ENCODE measurements at places on chromosomes 13 and 19.

- no peak for DNase-seq
These were observed 493.3 kb downstream of the COG6 start for GRCh38 chr13:40148742-40149141.

GRCh38 chr13:106523576-106523975 is 11.9 kb downstream of the EFNB2 start:
- DNase-seq: no peak

- DNase-seq: no peak
These were observed 85.6 kb downstream of the GNG7 start for GRCh38 chr19:2616741-2617392.

- DNase-seq: no peak
These were observed 14.4 kb downstream of the SIAH3 start for GRCh38 chr13:45837111-45837510.

DNA sequence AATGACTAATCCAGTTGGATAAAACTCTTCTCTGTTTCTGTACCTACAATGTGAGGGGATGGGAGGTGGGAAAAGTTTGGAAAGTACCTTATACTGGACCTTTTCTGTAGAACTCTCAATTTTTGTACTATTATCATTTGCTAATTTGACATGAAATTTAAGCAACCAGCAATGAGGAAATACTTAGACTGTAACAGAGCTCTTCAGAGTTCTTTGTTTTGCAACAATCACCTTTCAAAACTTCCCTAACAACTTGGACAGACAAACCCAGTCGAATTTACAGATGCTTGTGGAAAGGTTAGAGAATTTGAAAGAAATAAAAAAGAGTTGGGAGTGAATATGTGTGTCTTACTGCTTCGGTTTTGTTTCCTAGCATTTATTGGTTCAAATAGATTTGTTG is 16.8 kb downstream of the KBTBD7 start:
- DNase-seq: no peak

GRCh38 chr13:100338275-100338674 is 249.4 kb downstream of the PCCA start:
- DNase-seq: no peak

DNA sequence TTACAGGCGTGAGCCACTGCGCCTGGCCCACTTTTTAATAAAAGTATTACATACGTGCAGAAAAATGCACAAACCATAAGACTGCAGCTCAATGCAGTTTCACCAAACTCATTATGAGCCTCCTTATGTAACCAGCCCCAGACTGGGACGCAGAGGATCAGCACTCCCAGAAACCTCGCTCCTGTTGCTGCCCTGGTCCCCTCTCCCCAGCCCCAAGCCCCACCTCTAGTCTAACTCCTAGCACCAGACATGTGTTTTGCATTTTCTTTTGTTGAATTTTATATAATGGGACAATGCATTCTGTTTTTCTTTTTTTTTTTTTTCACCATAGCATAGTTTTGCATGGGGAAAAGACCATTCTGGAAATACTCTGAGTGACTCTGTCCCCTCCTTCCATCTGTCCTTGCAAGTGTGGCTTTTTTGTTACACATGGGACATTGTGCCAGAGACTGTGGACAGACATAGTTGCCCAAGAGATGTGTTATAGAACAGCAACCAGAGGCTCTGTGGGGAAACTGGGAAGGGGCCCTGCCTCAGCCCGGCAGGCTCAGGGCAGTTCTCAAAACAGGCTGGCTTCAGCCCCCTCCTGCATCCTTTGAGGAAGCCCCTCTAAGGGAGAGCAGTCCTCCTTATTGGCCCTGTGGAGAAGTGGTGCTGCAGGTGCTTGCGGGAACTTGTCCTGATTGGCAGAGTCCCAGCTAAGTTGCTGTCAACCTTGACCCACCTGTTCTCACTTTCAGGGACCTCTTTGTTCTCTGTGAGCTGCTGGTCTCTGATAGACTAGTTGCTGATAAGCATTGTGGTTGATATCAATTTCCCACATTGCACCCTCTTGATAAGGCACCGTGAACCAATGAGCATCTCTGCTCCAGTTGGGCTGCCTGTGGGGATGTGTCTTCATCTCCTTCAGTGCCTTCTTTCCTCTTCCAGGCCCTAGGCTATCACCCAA is 13.8 kb upstream of the OLFM4 start:
- no peak for DNase-seq

GRCh38 chr13:109918179-109918711 is 131.9 kb upstream of the IRS2 start:
- no peak for DNase-seq

GRCh38 chr19:2048959-2049740 is 1.9 kb downstream of the MKNK2 start:
- DNase-seq: no peak

GRCh38 chr13:71240911-71241310 is 626.1 kb downstream of the DACH1 start:
- DNase-seq: no peak

- DNase-seq: no peak
These were observed 11.9 kb downstream of the SACS start for GRCh38 chr13:23421596-23421995.

- DNase-seq: no peak
These were observed 10.4 kb downstream of the LILRB4 start for GRCh38 chr19:54673222-54673621.

DNA sequence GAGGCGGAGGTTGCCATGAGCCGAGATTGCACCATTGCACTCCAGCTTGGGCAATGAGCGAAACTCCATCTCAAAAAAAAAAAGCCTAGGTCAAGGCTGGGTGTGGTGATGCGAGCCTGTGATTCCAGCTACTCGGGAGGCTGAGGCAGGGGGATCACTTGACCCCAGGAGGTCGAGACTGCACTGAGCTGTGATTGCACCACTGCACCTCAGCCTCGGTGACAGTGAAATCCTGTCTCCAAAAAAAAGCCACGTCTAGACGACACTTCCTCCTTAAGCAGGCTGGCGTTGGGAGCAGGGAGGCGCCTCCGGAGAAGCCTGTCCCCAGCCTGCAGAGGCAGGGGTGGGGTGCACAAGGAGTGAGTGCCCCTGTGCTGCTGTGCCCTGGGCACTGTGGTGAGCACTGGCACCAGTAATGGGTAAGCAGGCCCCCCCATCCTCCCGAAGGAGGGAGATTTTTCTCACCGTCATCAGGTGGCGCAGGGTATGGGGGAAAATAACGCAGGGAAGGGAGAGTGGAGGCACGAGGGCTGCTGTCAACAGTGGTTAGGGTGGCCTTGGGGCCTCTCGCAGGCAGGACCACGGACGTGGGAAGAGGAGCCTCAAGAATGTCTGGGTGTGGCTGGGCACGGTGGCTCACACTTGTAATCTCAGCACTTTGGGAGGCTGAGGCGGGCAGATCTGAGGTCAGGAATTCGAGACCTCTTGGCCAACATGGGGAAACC is 706 bp downstream of the P2RY11 start:
- DNase-seq: no peak

- no peak for DNase-seq
These were observed 108.6 kb downstream of the ELF1 start for GRCh38 chr13:40910324-40911050.

DNA sequence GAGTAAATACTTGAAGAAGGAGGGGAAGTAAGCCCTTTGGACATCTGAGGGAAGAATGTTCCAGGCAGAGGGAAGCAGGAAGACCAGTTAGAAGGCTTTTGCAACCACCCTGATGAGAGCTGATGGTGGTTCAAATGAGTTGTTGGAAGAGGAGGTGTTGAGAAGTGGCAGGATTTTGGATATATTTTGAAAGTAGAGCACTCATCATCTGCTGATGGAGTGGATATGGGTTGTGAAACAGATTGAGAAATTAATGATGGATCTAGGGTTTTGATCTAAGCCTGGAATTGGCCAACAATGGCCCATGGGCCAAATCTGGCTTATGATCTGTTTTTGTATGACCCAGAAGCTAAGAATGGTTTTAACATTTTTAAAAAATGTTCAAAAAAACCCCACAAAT is 230.7 kb downstream of the NDFIP2 start:
- DNase-seq: no peak

- DNase-seq: no peak
These were observed 21.6 kb upstream of the URAD start for GRCh38 chr13:28010046-28010445.

DNA sequence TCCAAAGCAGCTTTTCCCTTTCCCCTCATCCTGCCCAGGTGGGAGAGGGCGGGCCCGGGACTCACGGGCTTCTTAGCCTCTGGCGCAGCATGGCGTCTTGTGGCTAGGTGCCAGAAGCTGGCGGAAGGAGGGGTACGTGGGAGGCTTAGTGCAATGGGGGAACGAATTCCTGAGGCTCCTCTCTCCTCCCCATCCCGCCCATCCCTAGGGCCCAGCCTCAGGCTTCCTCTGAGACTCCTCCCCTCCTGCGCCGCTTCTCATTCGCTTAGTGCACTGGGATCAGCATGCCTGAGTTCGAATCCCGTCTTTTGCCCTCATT is 297.8 kb downstream of the ZNF536 start:
- no peak for DNase-seq

- DNase-seq: no peak
These were observed 1615.4 kb downstream of the EFNB2 start for GRCh38 chr13:104920091-104920490.

GRCh38 chr19:1863638-1864479 is 480 bp upstream of the KLF16 start:
- peak; percentile 87 for DNase-seq

GRCh38 chr19:48530066-48530720 is 18.6 kb upstream of the LMTK3 start:
- DNase-seq: no peak

DNA sequence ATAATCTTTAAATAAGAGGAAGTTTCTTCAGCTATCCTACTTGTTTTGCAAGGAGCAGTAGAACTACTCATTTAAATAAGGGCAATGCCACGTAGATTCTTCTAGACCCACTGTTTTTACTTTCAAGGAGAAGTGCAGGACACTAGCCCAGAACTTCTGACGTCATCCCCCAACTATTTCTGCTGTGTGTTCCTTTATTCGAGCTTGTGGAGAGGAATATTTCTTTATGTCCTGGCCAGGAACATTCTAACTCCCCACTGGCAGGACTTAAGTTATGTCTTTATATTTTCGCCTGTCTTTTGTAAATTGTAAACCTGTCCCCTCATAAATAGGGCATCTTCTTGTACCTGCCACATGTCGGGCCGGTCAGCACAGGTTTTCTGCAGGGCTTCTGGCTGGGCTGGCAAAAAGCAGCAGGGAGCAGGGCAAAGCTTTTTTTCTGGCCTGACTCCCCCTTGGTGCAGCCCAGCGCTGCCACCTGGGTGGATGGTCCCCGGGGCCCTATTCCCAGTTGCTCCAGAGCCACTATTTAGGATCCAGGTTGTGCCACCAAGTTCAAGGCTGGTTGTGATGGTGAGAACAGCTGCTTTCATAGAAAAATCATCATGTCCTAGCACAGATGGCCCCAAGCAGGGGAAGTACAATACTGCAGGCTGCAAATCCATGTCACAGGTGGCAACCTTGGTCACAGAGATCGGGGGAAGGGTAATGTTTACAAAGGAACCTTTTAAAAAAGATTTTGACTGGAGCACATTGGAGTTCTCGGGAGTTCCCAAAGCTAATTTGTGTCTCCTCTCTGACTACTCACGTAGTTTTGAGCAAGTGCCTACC is 1.8 kb downstream of the MBNL2 start:
- no peak for DNase-seq

DNA sequence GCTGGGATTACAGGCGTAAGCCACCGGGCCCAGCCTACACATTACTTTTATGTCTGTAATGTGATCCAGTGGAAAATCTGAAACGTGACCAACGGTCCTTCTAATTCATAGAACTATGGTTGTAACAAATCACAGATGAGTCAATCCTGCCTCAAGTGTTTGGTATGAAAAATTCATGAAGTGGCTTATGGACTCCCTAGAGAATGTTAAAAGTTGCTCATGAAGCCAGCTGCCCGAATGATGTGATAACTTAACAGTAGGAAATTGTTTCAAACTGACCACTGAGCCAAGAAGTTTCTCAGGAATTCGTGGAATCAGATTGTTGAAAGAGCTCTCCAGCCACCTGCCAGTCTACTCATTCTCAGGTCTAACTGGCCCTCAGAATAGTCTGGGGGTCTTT is 59.4 kb upstream of the FARP1 start:
- no peak for DNase-seq

GRCh38 chr13:25065974-25066770 is 29.8 kb upstream of the PABPC3 start:
- DNase-seq: no peak

- peak; percentile 40 for DNase-seq
These were observed 31.6 kb downstream of the SYT3 start for GRCh38 chr19:50607874-50608785.

DNA sequence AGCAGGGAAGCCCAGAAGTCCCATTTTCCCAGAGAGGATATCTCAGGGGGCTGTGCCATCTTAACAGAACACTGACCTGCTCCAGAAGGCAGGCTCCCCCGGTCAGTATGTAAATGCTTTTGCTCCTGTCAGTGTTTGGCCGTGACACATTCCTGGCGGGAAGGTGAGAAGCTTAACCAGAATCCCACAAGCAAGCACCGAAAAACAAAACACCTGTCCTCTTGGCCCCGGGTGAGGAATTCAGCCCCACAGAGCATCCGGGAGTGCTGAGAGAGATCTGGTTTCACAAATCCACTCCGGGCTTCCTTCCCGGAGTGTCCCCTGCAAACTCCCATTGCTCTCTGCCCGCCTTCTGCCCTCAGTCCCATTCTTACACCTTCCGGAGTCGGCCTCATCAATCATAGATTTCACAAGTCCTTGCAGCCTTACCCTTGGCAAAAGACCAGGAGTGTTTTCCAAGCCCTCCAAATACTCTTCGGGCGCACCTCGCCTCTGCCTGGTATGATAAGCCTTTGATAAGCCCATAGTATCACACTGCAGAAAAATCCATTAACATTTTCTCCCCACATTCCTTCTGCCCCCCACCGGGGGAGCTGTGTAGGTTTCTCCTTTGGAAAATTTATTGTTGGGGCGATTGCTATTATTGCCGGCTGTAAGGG is 12.2 kb downstream of the TPM4 start:
- DNase-seq: no peak

DNA sequence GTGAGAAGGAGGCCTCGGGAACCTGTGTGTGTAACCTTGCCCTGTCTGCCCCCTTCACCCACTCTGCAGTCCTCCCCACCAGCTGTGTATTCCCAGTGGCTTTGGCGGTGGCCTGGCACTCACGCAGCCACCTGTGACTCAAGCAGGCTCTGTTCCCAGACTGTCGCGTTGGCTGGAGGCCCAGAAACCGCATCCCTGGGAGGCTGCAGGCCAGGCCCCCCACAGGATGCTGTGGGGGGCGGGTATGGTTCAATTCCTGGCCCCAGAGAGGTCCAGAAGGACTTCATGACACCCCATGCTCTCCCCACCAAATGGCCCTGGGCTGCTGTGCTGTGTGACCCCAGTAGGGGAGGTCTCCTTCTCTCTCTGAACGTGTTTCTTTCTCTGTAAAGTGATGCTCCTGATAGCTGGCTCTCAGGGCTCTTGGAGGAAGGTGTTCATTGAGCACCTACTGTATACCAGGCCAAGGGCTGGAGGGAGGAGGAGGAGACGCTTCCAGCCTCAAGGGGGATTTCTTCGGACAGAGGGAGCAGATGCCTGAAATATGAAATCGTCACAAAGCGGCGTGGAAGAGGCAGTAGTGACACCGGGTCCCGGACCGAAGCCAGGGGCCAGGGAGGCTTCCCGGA is 1.9 kb upstream of the LINGO3 start:
- no peak for DNase-seq

DNA sequence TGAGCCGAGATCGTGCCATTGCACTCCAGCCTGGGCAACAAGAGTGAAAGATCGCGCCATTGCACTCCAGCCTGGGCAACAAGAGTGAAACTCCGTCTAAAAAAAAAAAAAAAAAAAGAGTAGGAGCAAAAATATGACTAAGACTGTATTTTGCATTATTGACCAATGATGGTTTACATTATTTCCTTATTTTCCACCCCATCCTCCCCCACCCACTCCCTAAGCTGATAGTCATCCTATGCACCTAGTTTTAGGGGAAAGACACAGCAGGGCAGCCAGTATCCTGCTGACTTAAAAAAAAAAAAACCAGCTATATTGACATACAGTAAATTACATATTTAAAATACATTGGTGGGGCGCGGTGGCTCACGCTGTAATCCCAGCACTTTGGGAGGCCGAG is 25.1 kb downstream of the VAV1 start:
- no peak for DNase-seq

Measured in activated CD4-positive, CD25-positive, alpha-beta regulatory T cell treated with anti-CD3 and anti-CD28 coated beads, Interleukin-2, amount 50 U/mL, for 16 hours (primary cell).